ENCODE measurements at places on chromosomes 2 and 18.
A peak's percentile ranks its signal among the peaks of the same experiment; 100 is the strongest.

GRCh38 chr2:211077216-211077767 lies 520.9 kb downstream of the CPS1 start:
- no peak for DNase-seq

DNA sequence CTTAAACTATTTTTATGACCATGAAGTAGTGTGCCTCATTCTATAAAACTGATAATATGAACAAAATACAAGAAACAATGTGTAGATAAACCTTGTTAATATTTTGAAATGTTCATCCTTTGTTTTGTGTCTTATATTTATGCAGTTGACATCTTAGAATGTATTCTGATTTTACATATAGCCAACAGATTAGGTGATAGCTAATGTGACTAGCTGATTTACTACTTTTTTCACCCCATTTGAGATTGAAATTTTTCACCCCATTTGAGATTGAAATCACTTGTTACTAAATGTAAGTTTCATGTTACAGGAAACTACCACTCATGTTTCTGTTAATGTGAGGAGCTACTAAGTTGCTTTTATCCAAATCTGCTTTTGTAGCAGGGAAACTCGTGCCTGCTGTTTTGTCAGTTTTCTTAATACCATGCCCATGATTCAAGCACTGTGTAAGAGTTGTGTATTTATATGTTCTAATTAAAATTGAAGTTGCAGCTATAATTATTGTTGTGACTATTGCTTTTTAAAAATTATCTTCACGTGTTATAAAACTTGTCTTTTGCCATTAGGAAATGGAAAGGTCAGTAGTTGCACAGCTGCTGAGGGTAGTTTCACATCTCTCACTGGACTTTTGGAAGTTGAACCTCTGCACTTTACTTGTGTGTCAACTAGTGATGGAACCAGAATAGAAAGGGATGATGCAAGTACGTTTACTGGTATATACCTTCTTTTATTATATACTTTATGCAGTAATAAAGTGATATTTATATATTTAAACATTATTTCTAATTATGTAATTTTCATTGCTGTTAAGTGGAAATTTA lies 96.6 kb downstream of the BIRC6 start:
- no peak for DNase-seq

- DNase-seq, result peak; percentile 86
Measured at GRCh38 chr2:11778923-11779757, 32.7 kb downstream of the LPIN1 start.

DNA sequence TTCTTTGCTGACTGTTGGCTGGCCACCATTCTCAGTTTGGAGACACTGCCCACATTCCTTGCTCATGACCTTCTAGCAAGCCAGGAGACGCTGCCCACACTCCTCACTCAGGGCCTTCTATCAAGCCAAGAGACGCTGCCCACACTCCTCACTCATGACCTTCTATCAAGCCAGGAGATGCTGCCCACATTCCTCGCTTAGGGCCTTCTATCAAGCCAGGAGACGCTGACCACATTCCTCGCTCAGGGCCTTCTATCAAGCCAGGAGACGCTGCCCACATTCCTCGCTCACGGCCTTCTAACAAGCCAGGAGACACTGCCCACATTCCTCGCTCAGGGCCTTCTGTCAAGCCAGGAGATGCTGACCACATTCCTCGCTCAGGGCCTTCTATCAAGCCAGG lies 131.3 kb upstream of the CBLN2 start:
- DNase-seq, result no peak

DNA sequence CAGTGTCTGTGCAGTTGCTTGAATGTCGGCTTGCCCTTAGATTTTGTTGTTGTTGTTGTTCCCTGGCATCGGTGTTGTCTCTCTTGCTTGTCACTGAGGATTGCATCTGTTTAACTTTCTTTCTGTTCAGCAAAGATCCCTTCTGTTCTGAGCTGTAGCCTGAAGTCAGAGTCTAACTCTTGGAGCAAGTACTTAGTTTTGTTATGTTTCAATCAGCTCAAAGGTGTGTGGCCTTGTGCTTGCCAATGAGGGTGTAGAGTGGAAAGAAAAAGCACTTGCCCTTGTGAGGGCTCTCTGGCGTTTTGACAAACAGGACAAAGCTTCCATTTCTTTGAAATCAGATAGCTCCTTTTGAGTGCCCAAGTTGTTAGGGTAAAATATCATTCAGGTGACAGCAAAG lies 757.1 kb upstream of the CDH7 start:
- no peak for DNase-seq

DNA sequence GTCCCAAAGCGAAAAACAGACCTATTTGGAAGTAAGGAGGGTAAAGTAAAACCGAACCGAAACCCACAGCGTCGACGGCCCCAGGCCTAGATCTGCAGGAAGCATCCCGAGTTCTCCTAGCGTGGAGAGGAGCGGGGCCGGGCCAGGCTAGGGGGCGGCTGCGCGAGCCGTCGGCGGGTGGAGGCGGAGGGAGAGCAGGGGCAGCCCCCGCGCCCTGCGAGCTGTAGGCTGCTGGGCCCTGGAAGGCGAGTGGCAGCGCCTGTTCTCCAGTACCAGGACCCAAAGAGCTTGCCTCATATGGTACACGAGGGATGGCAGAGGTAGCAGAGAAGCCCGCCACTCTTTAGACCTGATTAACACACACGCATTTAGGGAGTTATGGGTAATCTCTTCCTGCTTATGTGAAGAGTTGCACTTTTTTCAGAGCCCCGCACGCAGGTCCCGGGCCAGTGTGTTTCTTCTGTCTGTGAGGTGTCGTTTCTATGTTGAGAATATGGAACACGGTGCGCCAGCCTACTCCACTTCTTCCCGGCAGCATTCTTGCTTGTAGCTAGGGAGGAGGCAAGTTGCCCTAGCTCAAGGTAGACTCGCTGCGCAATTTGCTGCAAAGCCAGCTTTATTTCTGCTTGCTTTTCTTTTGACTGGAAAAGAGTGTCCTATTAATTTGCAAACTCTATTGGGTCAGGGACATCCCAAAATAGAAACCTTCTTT lies 71.1 kb downstream of the ARHGEF33 start:
- DNase-seq, result no peak

GRCh38 chr18:22933206-22933965 lies at the start of gene RBBP8:
TSS of gene RBBP8 (plus strand) at chr18:22933328. CDS start at chr18:22936852, 3,524 bp downstream.
- DNase-seq, result peak; percentile 51

DNA sequence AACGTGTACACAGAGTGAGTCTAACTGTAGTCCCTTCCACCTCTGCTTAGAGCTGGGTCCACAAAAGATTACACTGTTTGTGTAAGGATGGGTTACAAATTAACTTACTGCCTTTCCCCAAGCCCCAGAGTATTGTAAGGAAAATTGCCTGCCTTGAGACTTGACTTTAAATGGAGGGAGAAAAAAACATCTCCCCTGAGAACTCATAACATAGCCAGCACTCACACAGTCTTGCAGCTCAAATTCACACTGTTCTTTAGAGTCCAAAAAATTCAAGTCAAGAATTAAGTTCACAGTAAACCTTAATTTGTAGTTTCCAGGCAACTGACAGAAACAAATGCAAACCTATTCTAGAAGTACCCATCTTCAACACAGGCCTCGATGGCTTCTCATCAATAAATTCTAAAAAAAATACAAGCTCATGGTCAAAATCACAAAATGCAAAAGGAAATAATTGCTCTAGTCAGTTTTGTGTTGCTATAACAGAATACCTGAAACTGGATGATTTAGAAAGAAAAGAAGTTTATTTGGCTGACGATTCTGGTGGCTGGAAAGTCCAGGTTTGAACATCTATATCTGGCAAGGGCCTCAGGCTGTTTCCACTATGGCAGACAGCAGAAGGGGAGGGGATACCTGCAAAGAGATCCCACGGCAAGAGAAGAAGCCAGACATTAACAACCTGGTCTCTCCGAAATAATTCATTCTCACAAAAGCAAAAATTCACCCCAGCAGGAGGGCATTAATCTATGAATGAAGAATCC lies 34.6 kb upstream of the TMEM17 start:
- no peak for DNase-seq

- no peak for DNase-seq
Measured at GRCh38 chr18:27604583-27604982, 419.5 kb upstream of the CHST9 start.

- no peak for DNase-seq
Measured at GRCh38 chr2:179410552-179411356, 146.1 kb upstream of the SESTD1 start.

DNA sequence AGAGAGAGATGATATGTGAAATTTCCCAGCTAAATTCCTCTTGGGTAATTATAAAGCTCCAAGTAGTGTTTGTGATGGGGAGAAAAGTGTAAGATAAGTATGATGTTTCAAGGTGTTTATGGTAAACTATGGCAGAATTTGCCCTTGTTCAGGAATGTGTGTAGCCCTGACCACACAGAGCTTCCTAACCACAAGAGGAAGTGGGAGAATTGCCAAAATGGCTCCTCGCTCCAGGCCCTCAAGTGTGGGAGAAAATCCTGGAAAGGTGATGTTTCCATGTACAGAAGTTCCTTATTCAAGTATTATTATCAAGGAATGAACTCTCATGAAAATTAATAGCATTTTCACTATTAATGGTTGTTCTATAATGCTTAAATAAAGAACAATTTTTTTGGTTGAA lies 878.3 kb downstream of the TDRD15 start:
- no peak for DNase-seq

GRCh38 chr2:168215813-168216212 lies 31.6 kb downstream of the STK39 start:
- DNase-seq, result no peak

GRCh38 chr18:55863876-55864275 lies 275.9 kb upstream of the TCF4 start:
- DNase-seq, result no peak

- DNase-seq, result no peak
Measured at GRCh38 chr2:100407073-100407472, 10.4 kb downstream of the CHST10 start.

DNA sequence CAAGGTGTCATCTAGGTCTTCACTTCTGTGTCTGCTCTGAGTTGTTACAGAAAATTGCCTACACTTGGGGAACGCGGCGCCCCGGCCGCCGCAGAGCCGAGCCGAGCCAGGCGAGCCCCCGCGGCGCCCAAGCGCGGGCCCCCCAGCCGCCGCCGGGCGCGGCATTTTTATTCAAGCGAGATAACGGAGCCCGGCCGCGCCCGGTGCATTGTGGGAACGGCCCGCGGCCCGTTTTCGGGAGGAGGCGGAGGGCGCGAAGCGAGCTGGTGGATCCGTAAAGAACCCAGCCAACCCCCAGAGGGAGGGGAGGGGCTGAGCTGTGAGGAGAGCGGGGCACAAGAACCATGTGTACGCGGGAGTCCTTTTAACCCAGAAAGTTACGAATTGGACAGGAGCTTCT lies 191.8 kb downstream of the FTCDNL1 start:
- no peak for DNase-seq

- DNase-seq, result no peak
Measured at GRCh38 chr18:8478968-8479370, 130.3 kb upstream of the RAB12 start.

- no peak for DNase-seq
Measured at GRCh38 chr18:48402953-48403352, 6.2 kb downstream of the ZBTB7C start.

GRCh38 chr2:229610872-229611271 lies 103.5 kb downstream of the DNER start:
- DNase-seq, result no peak

GRCh38 chr2:216925006-216925405 lies 65.1 kb upstream of the TNP1 start:
- DNase-seq, result no peak

GRCh38 chr18:13003466-13003896 lies 12.3 kb downstream of the CEP192 start:
- no peak for DNase-seq

- no peak for DNase-seq
Measured at GRCh38 chr2:111662771-111663470, 221.1 kb downstream of the ANAPC1 start.

- no peak for DNase-seq
Measured at GRCh38 chr2:162212366-162212765, 30.9 kb downstream of the FAP start.

GRCh38 chr2:85194780-85195480 lies 61.7 kb downstream of the TCF7L1 start:
- DNase-seq, result no peak

DNA sequence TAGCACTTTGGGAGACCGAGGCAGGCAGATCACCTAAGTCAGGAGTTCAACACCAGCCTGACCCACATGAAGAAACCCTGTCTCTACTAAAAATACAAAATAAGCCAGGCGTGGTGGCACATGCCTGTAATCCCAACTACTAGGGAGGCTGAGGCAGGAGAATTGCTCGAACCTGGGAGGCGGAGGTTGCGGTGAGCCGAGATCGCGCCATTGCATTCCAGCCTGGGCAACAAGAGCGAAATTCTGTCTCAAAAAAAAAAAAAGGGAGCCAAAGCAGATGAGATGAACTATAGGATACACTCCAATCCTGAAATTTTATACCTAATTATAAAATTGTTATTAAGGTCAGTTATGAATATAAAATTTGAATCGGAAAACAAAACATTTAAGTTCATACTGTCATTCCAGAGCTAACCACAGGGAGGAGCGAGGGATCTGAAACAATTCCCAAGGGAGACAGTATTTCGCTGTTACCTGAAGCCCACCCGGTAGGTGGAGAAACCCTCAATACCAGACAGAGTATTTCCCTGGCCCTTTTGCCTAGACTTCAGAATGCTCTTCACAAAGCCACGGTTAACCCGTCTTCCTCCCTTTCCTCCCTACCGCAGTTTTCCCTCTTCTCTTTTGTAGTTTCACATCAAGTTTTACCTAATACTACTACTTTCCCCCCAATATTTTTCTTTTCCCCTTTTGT lies 1.4 kb downstream of the PPM1G start:
- DNase-seq, result no peak
